ENCODE measurements at places on chromosomes 6 and 20.

DNA sequence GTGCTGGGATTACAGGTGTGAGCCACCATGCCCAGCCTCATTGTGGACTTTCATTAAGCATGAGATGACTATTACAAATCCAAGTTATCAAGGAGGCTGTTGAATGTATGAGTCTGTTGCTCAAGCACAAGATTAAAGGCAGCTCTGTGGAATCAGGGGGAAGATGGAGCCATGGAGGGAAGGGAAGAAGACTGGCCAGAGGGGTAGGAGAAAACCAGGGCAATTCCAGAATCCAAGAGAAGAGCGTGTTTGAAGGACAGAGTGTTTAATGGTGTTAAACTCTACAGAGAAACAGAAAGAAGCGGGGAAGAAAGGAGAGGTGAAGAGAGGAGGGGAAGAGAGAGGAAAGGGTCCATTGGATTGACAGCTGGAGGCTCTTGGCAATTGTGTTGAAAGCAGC, 49.8 kb upstream of the TTPAL start:
- peaks cover 14% of the 10 kb centered on the region for H3K27me3 ChIP-seq
- H3K4me1 ChIP-seq, result no peaks in the 10 kb centered on the region
- H3K36me3 ChIP-seq, result no peaks in the 10 kb centered on the region
- no peak overlapping the region for H3K27ac ChIP-seq

DNA sequence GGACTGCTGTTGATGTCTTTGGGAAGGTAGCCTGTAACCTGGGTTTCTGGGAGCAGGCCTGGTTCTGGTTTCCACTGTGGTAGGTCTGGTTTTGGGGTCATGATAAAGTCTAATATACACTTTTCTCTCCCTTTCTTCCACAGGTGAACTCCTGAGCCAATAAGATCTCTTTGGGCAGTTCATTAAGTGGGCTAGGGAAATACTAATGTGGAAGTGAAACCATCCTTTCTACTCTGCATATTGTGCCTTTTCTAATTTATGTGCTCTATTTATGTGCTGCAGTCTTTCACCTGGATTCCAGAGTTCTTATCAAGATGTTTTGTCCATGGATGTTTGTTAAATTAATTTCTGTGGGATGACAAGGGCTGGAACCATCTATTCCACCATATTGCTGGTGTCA, 165.7 kb upstream of the PTPRK start:
- DNase-seq, result no peak
- no peaks in the 10 kb centered on the region for H3K36me3 ChIP-seq
- no peak overlapping the region for H3K4me3 ChIP-seq
- H3K4me1 ChIP-seq, result no peaks in the 10 kb centered on the region

GRCh38 chr6:109626311-109626710, 64.7 kb downstream of the AK9 start:
- H3K36me3 ChIP-seq, result no peaks in the 10 kb centered on the region
- no peak overlapping the region for H3K4me3 ChIP-seq
- no peaks in the 10 kb centered on the region for H3K4me1 ChIP-seq
- DNase-seq, result no peak

DNA sequence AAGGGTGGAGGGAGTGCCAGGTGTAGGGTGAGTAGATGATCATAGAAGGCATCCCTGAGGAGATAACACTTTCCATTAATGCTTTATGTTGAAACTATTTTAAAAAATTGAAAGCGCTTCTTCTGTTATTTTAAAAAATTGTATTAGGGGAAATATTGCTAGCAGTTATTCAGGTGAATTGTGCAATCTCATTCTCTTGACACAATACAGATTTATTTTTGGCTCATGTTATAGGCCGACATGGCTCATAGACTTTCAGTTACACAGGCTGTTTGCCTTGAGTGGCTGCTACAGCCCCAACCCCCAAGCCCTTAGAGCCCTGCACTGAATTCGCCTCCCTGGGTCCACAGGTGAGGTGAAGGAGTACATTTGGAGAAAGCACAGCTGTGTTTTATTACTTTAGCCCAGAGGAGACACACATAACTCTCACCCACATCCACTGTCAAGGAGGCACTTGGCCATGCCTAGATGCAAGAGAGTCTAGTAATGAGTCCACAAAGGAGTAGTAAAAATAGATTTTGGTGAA, 228.2 kb downstream of the RFPL4B start:
- H3K27me3 ChIP-seq, result no peaks in the 10 kb centered on the region
- no peak overlapping the region for H3K27ac ChIP-seq
- no peak overlapping the region for H3K4me3 ChIP-seq
- H3K4me1 ChIP-seq, result no peaks in the 10 kb centered on the region
- no peak for DNase-seq

GRCh38 chr6:35046103-35046502, 95.0 kb downstream of the TCP11 start:
- no peak overlapping the region for H3K4me3 ChIP-seq
- H3K27me3 ChIP-seq, result no peaks in the 10 kb centered on the region
- peaks cover 8% of the 10 kb centered on the region for H3K4me1 ChIP-seq
- no peak overlapping the region for H3K27ac ChIP-seq

DNA sequence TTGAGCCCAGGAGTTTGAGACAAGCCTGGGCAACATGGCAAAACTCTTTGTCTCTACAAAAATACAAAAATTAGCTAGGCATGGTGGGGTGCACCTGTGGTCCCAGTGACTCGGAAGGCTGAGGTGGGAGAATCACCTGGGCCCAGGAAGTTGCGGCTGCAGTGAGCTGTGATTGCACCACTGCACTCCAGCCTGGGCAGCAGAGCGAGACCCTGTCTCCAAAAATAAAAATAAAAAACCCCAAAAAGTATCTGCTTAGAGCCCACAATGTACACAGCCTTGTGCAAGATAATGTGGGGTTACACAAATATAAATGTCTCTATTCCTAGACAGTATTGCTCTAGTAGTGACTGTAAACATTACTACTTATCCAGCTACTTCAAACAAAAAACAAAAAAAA, 5.9 kb downstream of the ESF1 start:
- no peak overlapping the region for H3K4me3 ChIP-seq
- H3K4me1 ChIP-seq, result peaks cover 8% of the 10 kb centered on the region
- peaks cover 31% of the 10 kb centered on the region for H3K36me3 ChIP-seq
- peak overlapping the region; percentile 57 for H3K27ac ChIP-seq
- DNase-seq, result no peak

All from effector memory CD8-positive, alpha-beta T cell (primary cell).